ENCODE measurements at places on chromosomes 7 and 10.

DNA sequence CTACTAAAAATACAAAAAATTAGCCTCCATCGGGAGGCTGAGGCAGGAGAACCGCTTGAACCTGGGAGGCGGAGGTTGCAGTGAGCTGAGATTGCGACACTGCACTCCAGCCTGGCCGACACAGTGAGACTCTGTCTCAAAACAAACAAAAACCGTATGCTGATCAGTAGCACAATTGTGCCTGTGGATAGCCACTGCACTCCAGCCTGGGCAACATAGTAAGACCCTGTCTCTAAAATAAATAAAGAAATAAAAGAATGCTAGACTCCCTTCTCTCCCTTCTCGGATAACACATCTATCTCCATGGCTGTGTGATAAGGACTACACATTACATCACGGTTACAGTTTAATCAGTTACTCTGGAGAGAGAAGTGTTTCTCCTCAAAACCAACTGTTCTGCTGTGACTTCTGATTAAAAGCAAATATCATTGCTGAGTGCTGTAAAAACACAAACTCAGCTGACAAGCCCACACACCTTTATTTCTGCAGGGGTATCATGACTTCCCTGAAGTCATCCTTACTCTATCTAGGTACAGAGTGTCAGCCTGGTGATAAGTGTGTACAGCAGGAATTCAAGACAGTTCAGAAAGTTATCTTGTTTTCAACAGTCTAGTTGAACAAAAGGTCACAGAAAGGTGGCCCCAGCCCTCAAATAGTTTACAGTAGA is 5.3 kb upstream of the ARHGAP19 start:
- no peak for DNase-seq

DNA sequence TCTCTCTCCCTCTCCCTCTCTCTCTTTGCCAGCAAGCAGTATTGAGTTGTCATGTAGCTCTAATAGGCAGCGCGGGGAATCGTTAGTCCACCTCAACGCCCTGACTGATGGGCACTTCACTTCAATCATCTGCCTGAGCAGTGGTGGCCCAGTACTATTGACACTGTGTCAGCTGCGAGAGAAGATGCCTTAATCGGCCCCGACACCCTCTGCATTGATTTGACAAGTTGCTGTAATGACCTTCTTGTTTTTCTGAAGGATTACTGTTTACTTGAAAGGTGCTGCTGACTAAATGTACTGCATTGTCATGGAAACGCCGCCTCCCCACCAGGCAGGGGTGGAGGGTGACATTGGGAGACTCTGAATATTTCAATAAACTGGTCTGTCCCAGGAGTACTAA is 913.8 kb downstream of the KCNMA1 start:
- DNase-seq, result no peak

GRCh38 chr10:1643161-1643907 is 94.0 kb downstream of the ADARB2 start:
- no peak for DNase-seq

- DNase-seq, result no peak
Measured at GRCh38 chr7:45524445-45524844, 49.7 kb upstream of the ADCY1 start.

GRCh38 chr7:33998476-33998875 is 93.1 kb downstream of the BMPER start:
- no peak for DNase-seq

DNA sequence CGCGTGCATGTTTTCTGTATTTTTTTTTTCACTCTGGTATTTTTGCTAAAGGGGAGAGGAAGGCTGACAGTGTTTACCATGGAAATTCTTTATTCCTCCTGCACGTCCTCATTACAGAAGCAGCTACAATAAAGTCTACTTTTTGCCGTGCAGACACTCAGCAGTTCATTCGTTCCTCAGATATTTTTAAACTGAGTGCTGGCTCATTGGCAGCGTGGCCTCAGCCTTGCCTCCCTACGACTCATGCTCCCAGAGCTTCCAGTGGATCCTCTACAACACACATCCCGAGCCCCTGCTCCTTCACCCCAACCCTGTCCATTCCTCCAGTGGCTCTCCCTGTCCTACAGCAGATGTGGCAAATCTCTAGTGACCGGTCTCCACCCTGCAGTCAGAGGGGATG is 239.2 kb upstream of the ZMIZ1 start:
- no peak for DNase-seq

All from T-helper 9 cell (primary cell).